Peyer's patch (tissue), 4 donors: ENCODE measurements at places on chromosomes 3 and 15. TPM values are rescaled to one million over a fixed set of nuclear protein-coding genes. Genes with fewer than 3 reads are reported as not detected.

Gene ACKR4
- total RNA-seq = not detected

Gene SHF
- total RNA-seq = 13.8 TPM

- H3K4me3 ChIP-seq = no peak overlapping the region
- no peaks in the 10 kb centered on the region for H3K36me3 ChIP-seq
- no peak for DNase-seq
- no peaks in the 10 kb centered on the region for H3K27me3 ChIP-seq
- peak overlapping the region; percentile 79 for H3K27ac ChIP-seq
- H3K4me1 ChIP-seq = peaks cover 3% of the 10 kb centered on the region
Observed at GRCh38 chr15:88654430-88655102, 15.8 kb downstream of the ISG20 start.

GRCh38 chr3:85760342-85760741, 801.6 kb downstream of the CADM2 start:
- no peaks in the 10 kb centered on the region for H3K4me1 ChIP-seq
- H3K4me3 ChIP-seq = no peak overlapping the region
- no peaks in the 10 kb centered on the region for H3K27me3 ChIP-seq
- H3K36me3 ChIP-seq = no peaks in the 10 kb centered on the region
- no peak overlapping the region for H3K27ac ChIP-seq

Gene GALNT15
- 18.6 TPM for total RNA-seq

Gene P2RY1
- total RNA-seq = 17.7 TPM

Gene GP5
- total RNA-seq = not detected

DNA sequence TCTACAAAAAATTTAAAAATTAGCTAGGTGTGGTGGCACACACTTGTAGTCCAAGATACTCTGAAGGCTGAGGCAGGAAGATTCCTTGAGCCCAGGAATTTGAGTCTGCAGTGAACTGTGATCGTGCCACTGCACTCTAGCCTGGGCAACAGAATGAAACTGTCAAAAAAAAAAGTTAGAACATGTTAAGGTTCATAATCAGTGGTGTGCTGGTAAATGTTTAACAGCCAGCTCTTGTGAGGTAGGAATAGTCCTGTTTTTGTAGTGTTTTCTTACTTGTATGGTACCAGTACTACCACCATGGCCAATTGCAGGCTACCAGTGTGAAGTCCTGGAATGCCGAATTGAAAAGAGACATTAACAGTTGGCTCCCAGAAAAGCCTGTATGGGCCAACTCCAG, 50.7 kb downstream of the ATG7 start:
- H3K36me3 ChIP-seq = no peaks in the 10 kb centered on the region
- no peaks in the 10 kb centered on the region for H3K4me1 ChIP-seq
- no peak overlapping the region for H3K27ac ChIP-seq
- no peaks in the 10 kb centered on the region for H3K27me3 ChIP-seq
- DNase-seq = no peak
- H3K4me3 ChIP-seq = no peak overlapping the region

DNA sequence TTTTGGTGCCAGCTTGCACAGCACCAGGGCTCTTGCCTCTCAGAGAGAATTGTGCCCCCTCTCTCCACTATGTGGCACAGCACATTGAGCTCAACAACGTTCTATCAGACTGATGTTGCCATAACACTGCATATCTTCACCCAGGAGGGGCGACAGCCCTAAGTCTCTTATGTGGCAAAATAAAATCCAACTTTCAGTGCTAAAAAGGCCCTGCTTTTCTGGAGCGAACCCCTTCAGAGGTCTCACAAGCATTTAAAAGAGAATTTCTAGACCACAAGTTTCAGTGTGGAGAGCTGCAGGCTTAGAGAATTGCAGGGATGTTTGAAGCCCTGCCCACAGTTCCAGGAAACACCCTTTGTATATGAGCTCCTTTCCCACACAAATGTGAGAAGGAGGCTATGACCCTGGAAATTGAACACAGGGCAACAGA, 85.5 kb downstream of the LIPC start:
- no peak overlapping the region for H3K4me3 ChIP-seq
- H3K27ac ChIP-seq = no peak overlapping the region
- no peaks in the 10 kb centered on the region for H3K36me3 ChIP-seq
- H3K4me1 ChIP-seq = no peaks in the 10 kb centered on the region
- H3K27me3 ChIP-seq = no peaks in the 10 kb centered on the region
- DNase-seq = no peak

- DNase-seq = no peak
- no peak overlapping the region for H3K4me3 ChIP-seq
- no peaks in the 10 kb centered on the region for H3K27me3 ChIP-seq
- H3K36me3 ChIP-seq = no peaks in the 10 kb centered on the region
Observed at GRCh38 chr3:15579051-15579450, 22.3 kb downstream of the HACL1 start.

DNA sequence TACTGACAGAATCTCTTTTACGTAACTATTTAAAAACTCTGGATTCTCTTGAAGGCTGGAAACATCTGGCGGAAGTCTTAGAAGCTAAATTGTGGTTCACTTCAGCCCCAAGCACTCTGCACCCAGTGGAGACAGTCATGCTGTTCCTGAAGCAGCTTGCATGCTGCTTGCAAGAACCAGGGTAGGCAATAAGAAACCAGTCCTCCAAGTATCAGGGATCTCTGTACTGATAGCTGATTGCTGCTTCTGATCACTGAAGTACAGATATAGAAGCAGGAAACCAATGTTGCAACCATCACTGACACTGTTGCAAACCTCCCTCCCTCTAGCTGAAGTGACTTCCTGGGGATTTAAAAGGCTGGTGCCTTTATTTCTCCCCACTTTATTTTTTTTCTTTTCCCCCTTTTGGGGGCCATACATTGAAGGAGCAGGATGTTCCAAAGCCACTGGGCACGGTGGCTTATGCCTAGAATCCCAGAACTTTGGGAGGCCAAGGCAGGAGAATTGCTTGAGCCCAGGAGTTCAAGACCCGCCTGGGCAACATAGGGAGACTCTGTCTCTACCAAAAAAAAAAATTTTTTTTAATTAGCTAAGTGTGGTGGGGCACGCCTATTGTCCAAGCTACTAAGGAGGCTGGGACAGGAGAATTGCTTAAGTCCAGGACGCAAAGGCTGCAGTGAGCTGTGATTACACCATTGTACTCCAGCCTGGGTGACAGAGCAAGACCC, 15.3 kb downstream of the SPCS1 start:
- DNase-seq = no peak
- H3K4me1 ChIP-seq = no peaks in the 10 kb centered on the region
- H3K36me3 ChIP-seq = no peaks in the 10 kb centered on the region
- H3K27me3 ChIP-seq = no peaks in the 10 kb centered on the region
- no peak overlapping the region for H3K4me3 ChIP-seq

DNA sequence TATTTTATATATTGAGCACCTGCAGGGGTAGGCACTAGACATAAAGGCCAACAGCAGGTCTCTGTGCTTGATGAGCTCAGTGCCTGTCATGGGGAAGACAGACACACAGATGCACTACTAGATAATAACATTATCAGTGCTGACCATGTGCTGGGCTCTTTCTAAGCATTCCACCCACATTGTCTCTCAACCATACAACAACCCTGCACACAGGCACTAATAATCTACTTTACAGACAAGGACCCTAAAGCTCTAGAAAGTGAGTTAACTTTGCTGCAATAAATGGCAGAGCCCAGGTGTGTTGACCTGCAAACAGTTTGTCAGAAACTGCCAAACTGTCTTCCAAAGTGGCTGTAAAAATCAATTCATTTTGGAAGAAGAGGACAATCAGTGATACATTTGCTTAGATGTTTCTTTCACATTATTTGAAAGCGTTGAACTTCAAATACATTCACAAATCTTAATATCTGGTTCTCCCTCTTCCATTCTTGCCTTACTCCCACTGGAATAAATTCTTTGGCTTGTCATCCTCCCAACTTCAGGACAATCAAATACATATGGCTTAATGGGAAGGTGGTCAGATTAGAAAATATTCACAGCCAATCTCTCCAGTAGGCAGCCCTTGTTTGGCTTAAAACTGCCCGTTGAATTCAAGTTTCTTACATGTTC, 11.0 kb upstream of the PP2D1 start:
- no peak overlapping the region for H3K4me3 ChIP-seq
- no peaks in the 10 kb centered on the region for H3K4me1 ChIP-seq
- H3K27ac ChIP-seq = no peak overlapping the region
- no peaks in the 10 kb centered on the region for H3K27me3 ChIP-seq

Gene CFAP100
- total RNA-seq = not detected

DNA sequence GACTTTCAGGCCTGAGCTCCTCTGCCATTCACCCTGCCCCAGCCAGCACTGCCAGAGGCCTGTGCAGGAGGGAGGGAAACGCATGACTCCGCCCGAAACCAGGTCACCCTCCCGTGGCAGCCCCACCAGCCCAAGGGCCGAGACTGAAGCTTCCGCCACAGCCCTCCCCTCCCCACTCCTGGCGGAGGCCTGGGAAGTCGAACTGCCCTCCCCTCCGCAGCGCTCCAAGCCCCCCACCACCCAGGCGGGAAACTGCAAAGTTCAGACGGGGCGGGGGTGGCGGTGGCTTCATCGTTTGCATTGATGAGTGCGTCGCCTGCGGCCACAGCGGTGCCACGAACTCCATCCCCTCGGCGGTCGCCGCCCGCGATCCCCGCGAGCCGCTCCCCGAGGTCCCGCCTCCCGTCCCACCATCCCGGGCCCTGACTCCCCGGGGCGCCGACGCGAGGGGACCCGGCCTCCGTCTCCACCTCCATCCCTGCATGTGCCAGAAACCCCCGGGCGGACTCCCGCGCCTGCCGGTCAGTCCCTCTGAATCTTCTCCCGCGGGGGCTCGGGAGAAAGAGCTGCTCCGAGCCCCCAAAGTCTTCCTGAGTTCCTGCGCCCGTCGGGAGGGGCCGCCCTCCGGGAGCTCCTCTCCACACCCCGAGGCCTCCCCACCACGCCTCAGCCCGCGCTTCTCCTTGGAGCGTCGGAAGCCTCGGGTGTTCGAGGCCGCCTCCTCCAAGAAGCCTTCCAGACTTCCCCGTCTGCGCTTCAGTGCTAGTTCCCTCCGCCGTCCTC, 698 bp downstream of the MELTF start:
- no peak for DNase-seq
- peaks cover 32% of the 10 kb centered on the region for H3K4me1 ChIP-seq
- H3K27ac ChIP-seq = peak overlapping the region; percentile 56
- peak overlapping the region; percentile 49 for H3K4me3 ChIP-seq

GRCh38 chr3:32640939-32641338, 44.0 kb upstream of the CNOT10 start:
- no peak overlapping the region for H3K4me3 ChIP-seq
- H3K27me3 ChIP-seq = no peaks in the 10 kb centered on the region
- DNase-seq = no peak
- H3K4me1 ChIP-seq = no peaks in the 10 kb centered on the region
- no peak overlapping the region for H3K27ac ChIP-seq

DNA sequence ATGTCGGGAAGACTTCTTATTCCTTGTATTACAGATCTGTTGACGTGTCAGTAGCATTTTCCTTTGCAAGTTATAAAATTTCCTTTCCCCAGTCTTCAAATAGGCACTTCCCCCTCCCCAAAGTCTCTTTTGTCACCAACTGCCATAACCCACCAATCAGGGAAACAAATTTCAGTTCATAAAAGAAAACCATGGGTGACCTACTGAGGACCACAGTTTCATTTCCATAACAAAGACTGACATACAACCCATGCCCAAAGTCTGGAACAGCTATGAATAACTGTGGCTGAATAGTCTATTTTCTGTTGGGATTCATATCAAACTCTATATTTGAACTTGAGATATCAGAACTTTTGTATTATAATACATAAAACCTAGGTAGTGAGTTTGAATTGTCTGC, 307.8 kb downstream of the KBTBD8 start:
- no peak overlapping the region for H3K27ac ChIP-seq
- no peaks in the 10 kb centered on the region for H3K27me3 ChIP-seq
- H3K36me3 ChIP-seq = no peaks in the 10 kb centered on the region
- no peak overlapping the region for H3K4me3 ChIP-seq

Gene CNOT10
- 46.3 TPM for total RNA-seq

DNA sequence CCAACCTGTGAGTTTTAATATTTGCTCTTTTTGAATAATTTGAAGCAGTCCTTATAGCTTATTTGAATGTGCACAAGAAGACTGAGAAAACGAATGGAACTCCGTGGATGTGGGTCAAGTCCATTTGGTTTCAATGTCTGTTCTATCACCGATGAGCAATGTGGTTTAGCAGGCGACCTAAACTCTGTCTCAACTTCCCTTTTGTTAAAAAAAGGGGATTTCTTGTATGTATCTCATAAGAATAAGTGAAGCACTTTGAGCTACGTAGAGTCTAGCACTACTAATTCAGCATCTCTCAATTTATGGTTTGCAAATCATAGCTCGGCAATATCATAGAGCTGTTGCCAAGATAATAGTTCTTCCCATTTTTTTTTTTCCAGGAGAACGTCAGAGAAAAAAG, 4.6 kb upstream of the SKIL start:
- no peaks in the 10 kb centered on the region for H3K27me3 ChIP-seq
- no peaks in the 10 kb centered on the region for H3K36me3 ChIP-seq
- no peak overlapping the region for H3K4me3 ChIP-seq
- no peak overlapping the region for H3K27ac ChIP-seq

Gene CD276
- total RNA-seq = 29.4 TPM

DNA sequence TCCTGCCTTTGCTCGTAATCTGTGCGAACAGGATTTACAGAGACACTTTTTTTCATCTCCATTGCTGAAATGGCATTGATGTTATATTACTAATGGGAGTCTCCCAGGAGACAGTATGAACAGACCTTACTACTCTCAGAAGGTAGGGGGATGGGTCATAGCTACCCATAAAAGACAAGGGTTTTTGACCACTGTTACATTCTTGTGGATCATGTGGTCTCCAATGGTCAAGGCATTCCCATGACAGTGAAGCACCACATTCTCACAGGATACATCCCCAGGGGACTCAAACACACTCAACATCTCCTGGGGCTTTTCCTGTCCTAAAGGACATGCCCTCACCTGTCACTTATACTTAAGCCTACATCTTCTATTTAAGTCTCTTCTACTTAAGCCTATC, 40.8 kb downstream of the MKRN3 start:
- H3K4me3 ChIP-seq = no peak overlapping the region
- H3K4me1 ChIP-seq = no peaks in the 10 kb centered on the region

- H3K4me3 ChIP-seq = no peak overlapping the region
- DNase-seq = no peak
- H3K4me1 ChIP-seq = no peaks in the 10 kb centered on the region
- H3K27ac ChIP-seq = no peak overlapping the region
- H3K27me3 ChIP-seq = no peaks in the 10 kb centered on the region
- no peaks in the 10 kb centered on the region for H3K36me3 ChIP-seq
Observed at GRCh38 chr3:118080889-118081288, 953.8 kb downstream of the IGSF11 start.

DNA sequence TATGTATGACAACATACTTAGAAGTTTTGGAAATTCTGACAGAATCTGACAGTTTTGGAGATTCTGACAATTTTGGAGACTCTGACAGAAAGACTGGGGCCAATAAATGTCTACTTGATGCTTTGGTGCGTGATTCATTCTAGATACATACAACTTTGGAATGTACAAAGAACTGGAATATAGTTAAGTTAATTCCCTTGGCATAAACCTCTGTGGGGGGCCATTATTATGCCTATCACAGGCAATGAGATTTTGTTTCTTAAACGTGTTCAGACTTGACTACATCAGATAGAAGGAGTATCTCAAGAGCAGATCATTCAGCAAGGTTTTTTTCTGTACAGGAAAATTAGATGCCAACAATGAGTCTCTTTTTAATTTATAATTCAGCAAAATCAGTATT, 617.6 kb upstream of the ZNF717 start:
- H3K27ac ChIP-seq = no peak overlapping the region
- no peaks in the 10 kb centered on the region for H3K36me3 ChIP-seq
- no peaks in the 10 kb centered on the region for H3K27me3 ChIP-seq
- H3K4me1 ChIP-seq = no peaks in the 10 kb centered on the region

Gene CCDC50
- total RNA-seq = 95.0 TPM
